ENCODE measurements at places on chromosomes 7 and 10.

GRCh38 chr7:30838008-30838407 is 66.8 kb downstream of the MINDY4 start:
- DNase-seq, result no peak

DNA sequence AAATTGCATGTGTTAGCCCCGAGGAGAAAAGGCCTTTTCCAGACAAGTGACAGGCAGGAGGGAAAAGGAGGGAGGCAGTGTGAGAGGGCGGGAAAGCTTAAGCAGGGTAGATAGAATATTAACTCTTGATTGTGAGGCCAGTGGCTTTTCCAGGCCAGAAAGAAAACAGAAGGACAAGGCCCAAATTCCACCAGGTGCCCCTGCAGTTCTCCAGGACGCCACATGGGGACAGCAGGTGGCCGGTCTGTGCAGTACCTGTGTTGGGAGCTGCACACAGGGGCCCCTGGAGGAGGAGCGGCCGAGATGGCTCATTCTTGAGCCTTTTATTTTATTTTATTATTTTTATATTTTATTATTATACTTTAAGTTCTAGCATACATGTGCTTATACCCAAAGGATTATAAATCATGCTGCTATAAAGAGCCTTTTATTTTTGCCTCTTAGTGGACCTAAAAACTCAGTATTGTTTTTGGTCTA is 141.3 kb upstream of the KLF14 start:
- peak; percentile 41 for DNase-seq

- DNase-seq, result no peak
These were observed 63.1 kb downstream of the LRRC17 start for GRCh38 chr7:102975854-102976253.

GRCh38 chr7:113125728-113126127 is 7.4 kb upstream of the SMIM30 start:
- no peak for DNase-seq

GRCh38 chr10:44977287-44978212 is 1.1 kb downstream of the DEPP1 start:
- no peak for DNase-seq

DNA sequence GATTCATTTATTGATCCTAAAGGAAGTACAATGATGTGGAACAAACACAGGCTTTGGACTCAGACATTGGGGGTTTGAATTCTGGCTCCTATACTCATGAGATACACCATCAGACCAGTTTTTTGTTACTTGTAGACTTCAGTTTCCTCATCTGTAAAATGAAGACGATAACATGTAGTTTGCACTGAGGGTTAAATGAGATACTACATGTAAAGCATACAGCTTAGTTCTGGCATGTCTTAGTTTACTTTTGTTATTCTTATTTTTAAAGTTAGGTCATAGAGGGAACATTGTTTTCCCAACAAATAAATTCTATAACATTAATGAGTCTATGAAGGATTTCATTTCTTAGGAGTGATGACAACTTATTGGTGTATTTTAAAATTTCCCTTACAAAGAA is 183.5 kb upstream of the FAM3C start:
- DNase-seq, result no peak

GRCh38 chr7:22860784-22861482 is 38.3 kb upstream of the TOMM7 start:
- DNase-seq, result no peak

- no peak for DNase-seq
These were observed 24.0 kb upstream of the SNX10 start for GRCh38 chr7:26267601-26268166.

DNA sequence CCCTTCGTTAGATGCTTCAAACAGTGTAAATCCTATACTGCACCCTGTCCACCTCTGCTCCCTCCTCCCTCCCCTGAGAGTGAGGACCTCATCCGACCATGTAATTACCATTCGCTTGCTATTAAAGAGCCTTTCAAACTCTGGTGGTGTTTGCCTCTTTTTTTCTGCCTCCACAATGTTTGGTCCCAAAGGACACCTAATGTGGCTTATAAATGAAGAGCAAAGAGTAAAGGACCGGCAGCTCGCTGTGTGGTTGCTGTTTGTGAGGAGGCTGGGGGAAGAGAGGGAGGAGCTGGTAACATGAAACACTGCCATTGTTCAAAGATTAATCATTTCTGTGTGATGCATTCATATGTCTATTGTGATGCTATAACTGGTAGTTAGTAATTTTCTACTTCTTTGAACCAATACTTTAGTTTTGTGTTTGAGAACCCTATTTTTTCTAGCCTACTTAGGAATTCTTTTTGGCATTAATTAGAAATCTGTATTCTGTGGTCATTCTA is 27.9 kb downstream of the MTURN start:
- DNase-seq, result peak; percentile 98

GRCh38 chr10:13803566-13804554 is 217.1 kb downstream of the PRPF18 start:
- no peak for DNase-seq

- DNase-seq, result no peak
These were observed 5.3 kb downstream of the ZNF488 start for GRCh38 chr10:47378606-47379444.

- DNase-seq, result no peak
These were observed 257.1 kb downstream of the CAMK1D start for GRCh38 chr10:12606461-12606860.

- no peak for DNase-seq
These were observed 646.8 kb upstream of the NRP1 start for GRCh38 chr10:33981301-33981700.

DNA sequence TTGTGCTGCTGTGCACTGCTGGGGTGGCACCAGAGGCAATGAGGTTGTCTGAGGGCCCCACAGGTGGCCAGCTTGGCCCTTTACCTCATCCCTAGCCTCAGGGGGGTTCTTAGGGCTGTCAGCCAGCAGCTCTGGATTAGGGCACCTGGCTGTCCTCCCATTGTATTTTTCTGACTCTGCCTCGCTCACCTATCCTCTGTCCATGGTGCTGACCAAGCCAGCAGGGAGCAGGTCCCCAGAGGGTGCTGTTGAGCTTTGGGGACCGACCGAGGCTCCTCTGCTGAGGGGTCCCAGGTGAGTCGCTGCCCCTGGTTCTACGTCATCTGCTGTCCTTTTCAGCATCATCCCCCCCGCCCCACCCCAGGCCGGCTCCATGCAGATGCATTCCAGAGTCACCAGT is 32.1 kb upstream of the ZNF735 start:
- DNase-seq, result no peak

GRCh38 chr10:118241229-118242137 is 100.6 kb downstream of the FAM204A start:
- DNase-seq, result peak; percentile 60
